Osteocyte (in vitro differentiated cells): ENCODE measurements at places on chromosomes 1 and 21. TPM values are rescaled to one million over a fixed set of nuclear protein-coding genes. Genes with fewer than 3 reads are reported as not detected.

- DNase-seq: no peak
These were observed 12.3 kb downstream of the FAM3B start for GRCh38 chr21:41328660-41329607.

GRCh38 chr1:149845416-149845815, 54.0 kb upstream of the BOLA1 start:
- DNase-seq: no peak

DNA sequence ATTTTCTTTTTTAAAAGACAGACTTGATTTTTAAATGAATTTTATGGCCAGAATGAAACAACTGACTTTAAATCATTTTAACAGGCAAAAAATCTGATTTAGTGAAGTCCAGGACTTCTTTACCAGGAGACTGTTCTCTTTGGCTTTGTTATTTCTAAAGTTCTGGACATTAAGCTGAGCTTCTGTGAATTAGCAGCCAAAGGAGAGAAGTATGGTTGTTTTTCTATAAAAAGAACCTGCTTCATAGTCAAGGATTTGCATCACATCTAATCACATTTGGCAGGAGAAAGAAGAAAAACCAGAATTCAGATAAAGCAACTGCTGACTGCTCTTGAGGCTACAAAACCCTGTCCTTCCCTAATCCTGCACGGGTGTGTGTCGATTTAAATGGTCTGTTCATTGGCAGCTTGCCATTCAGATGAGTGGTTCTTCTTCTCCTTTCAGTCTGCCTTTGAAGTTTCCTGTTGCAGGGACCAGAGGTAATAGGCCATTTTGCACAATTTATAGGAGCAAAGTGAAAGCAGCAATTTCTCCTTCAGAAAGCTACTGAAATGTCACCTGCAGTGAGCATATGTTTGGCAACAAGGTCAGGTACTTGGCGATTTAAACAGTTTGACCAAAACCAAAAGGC, 215.4 kb downstream of the OLFM3 start:
- no peak for DNase-seq

- no peak for DNase-seq
These were observed 13.5 kb downstream of the FOXO6 start for GRCh38 chr1:41374711-41375110.

- DNase-seq: no peak
These were observed 6.1 kb downstream of the POMGNT1 start for GRCh38 chr1:46192171-46192570.

DNA sequence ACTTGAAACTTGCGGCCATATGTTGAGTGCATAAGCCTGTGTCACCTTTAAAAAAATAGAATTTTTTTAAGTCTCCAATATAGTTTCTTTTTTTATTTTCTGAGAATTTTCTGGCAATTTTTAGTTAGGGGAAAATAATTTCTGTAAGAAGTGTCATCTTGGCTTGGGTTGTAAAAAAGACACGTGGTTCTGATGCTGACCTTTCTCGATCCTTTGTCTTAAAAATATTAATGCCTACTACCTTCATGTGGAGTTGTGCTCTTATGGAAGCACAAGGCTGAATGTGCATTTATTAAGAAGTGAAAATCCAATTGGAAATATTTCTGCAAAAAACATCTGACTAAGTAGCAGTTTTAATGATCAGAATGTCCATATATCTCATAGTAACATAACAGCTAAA, 3.5 kb downstream of the ELAVL4 start:
- no peak for DNase-seq

DNA sequence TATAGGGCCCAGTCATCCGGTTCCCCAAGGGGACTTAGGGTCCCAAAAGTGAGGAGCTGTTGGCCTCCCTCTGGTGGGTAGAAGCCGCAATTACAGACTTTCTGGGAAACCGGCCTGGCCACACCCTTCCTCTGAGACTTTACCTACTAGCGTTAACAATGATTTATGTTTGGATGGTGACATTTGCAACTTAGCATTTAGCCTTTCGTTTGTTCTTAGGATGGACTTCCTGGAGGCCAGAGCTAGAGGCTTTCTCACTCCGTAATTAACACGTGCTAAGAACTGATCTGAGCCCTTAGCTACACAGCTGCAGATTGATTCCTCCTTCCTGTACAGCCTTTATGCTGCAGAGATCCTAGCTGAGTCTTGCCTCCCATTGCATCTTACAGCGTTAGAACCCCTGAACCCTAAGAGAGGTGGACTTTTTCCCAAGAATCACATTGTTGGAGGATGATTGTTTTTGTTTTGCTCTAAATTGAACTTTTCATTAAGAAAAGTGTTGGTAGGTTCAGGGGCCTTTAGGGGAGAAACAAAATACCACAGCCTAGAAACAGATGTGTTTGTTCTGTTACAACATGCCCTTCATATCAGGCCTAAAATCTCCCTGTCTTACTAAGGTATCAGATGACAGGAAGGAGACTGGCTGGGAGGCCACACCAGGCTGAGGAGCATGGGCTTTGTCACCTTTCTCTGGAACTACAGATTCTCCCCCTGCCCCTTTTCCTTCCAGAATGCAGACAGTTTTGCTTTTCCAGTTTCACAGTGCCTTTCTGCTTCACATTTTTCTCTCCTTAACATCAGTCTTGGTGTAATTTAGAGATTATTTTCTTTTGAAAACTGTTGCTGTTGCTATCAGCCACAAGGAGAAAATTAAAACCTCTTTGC, 1.9 kb downstream of the S100A11 start:
- no peak for DNase-seq

GRCh38 chr1:150808121-150808520, at the start of gene CTSK:
Gene CTSK (minus strand): TSS chr1:150808260. CDS start chr1:150806805, 1,455 bp downstream.
- DNase-seq: no peak

DNA sequence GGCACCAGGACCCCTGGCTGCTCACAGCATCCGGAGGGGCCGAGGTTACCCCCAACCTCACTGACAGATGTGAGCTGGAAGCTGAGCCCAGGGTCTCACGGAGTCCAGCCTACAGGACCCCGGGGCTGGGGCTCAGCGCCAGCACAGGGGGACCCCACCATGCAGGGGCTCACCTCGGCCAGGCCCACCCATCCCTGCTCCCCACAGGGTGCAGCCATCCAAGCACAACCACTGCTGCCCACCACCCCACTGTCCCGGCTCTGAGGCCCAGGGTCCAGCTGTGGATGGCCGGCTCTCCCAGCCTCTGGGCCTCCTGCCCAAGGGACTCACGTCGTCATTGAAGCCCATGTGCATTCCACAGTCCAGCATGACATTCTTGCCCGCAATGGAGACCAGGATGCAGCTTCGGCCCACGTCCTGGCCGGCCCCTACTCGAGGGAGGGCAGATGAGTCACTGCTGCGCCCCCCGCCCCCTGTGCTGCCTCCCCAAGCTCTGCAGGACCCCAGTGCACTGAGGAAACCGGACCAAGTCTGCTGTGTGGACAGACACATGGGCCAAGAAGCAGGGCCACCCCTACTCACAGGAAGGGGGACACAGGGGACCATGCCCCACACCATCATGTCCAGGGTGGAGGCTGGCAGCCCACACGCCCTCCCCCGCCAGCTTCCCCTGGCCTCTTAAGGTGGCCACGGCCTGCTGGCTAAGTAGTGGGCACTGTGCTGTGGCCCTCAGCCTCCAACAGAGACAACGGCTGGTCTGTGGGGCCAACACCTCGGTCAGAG, 3.6 kb downstream of the INTS11 start:
- no peak for DNase-seq

DNA sequence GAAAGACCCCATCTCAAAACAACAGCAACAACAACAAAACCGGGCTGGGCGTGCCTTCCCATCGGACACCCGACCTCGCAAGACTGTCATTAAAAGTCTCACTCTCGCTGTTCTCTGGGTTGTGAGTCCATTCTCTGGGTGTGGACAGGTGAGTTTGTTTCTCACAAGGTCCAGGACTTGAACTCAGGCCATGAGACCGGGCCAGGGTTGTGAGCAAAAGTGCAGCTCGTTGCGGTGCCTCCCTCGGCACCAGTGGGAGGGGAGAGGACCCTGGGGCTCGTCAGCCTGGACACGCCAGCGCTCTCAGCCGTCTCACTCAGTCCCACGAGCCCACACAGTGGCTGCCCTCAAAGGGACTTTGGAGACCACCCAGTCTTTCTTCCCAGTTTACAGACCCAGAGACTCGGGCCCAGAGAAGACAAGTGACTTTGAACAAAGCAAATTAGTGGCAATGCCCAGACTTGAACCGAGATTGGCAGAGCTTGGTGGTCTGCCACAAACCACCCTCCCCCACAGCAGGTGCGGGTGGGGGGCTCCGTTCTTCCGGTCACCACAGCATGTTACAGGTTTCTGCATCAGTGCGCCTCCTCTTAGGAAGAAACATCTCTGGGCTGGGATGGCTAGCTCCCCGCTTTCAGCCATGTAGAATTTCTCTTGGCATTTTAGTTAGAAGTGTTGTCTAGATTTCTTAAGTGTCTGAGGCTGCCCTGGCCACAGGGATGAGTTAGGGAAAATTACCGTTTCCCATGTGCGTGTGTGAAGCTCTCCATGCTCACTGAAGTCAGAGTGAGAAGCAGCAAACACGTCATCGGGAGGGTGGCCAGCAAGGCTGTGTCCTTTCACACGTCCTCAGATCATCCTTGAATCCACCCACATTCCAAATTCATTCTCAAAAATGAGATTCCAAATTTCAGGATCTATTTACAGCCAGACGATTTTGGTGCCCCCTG, 28.3 kb downstream of the LRRC3 start:
- DNase-seq: no peak

GRCh38 chr1:151638812-151639211, 27.0 kb downstream of the SNX27 start:
- no peak for DNase-seq

- DNase-seq: no peak
These were observed 67.7 kb downstream of the GPATCH2 start for GRCh38 chr1:217563179-217563578.

DNA sequence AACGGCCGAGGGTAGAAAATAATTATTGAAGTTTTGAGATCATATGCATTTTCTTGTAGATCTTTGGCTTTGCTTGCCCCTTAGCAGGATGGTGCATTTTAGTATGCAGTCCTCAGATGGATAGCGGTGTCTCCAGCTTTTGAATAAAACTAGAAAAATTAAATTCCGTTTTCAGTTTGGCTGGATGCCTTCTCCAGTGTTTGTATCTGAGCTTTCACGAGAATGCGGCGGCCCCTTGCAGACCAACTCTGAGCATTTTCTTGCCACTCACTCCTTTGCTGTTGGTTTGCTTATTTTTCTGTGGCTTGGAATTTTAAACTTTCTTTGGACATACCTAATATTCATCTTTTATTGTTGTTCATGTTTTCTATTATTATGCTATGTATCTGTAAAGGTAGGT, 192.6 kb downstream of the NFIA start:
- no peak for DNase-seq

- DNase-seq: no peak
These were observed 47.6 kb downstream of the SSBP3 start for GRCh38 chr1:54358503-54359168.

DNA sequence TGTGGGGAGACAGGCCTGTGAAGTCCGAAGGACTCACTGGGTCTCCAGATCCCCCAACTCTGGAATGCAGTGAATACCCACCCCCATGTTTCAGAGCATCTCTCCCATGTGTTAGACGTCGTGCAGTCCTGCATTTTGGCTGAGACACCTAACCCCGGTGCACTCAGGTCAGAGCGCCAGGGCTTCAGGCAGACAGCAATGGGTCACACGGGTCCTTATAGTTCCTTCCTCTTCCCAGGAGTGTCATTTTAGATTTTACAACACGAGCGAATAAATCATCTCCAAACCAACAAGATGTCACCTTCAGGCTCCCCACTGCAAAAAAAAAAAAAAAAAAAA, 5.1 kb downstream of the PRRX1 start:
- no peak for DNase-seq

GRCh38 chr1:214570442-214570841, 19.0 kb upstream of the PTPN14 start:
- DNase-seq: no peak

- DNase-seq: no peak
These were observed 24.8 kb upstream of the RNF19B start for GRCh38 chr1:32989160-32990050.

- DNase-seq: no peak
These were observed 255.1 kb downstream of the FGGY start for GRCh38 chr1:59552007-59552406.

DNA sequence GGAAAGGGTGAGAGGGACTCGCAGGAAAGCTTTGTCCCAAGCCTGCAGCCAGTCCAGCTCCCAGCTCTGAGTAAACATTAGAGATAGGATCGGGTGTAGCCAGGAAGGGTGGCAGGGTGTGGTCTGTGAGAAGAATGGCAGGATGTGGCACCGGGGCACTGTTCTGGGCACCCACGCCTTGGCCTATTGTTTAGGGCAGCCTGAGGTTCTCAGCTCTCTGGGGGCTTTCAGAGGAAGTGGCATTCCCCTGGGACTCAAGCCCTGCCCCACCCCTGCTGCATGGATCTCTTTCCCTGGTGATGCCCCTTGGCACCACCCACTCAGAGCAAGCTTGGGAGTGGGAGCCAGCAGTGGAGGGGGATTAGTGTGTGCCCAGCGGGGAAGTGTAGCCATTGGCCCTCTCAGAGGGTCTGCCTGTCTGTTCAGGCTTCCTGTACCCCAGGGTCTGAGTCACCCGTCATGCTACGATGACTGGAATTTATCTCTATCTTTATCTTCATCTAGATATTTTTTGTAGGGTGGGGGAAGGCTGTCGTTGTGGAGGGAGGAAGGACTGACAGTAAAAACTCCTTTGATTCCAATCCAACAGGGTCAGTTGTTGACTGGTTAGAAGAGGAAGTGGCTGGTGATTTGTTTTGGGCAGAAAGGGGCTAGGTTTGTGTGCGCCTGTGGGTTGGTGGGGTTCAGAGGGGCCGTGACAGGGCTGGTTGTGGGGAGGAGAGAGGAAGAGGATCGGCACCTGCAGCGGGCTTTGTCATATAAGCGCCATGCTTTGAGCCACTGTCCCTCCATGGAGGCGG, 31.6 kb downstream of the SOX13 start:
- DNase-seq: no peak

- peak; percentile 59 for DNase-seq
These were observed 33.0 kb downstream of the LAMC2 start for GRCh38 chr1:183218971-183219615.

DNA sequence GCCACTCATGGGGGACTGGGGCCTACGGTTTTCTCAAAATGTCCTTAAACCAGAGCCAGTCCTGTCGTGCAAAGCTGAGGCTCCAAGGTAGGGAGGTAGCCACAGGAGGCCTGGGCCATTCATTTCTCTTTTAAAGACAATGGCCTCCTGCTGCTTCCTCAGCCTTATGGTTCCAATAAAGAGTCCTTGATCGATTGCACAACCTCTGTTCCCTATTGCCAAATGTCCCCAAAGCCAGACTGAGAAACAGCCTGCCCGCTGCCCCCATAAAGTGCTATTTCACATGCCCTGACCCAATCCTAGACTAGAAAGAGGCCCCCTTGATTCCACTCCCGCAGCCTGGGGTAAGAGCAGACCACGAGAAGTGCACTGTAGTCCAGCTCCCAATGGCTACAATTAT, 166.7 kb downstream of the CLIC6 start:
- DNase-seq: no peak

DNA sequence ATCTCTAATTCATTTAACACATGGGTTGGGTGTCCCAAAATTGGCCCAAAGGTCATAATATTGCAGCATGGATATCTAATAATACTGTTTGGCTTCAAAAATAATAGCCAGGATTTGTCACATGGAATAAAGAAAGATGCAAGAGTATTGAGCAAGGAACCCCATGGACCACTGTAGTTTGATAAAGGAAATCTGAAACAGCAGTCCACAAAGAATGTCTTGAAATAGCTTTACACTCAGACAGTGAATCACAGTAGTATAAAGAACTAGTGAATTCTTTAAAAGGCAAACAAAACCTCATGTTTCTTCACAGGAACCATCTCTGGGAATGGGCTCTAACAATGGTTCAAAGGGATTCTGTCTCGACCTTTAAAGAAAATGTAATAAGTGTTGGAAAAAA, 576.1 kb upstream of the ZRANB2 start:
- no peak for DNase-seq

Gene CBS
- total RNA-seq: 92.1 and 95.5 TPM in 2 replicates

Gene MROH9
- total RNA-seq: not detected in 2 replicates

Gene LCE1A
- total RNA-seq: not detected in 2 replicates

Gene F3
- 11.2 and 12.1 TPM in 2 replicates for total RNA-seq

Gene ANKRD65
- 0.21 and 0.24 TPM in 2 replicates for total RNA-seq
